SK-N-MC (cell line): ENCODE measurements at places on chromosomes 7 and 10.

DNA sequence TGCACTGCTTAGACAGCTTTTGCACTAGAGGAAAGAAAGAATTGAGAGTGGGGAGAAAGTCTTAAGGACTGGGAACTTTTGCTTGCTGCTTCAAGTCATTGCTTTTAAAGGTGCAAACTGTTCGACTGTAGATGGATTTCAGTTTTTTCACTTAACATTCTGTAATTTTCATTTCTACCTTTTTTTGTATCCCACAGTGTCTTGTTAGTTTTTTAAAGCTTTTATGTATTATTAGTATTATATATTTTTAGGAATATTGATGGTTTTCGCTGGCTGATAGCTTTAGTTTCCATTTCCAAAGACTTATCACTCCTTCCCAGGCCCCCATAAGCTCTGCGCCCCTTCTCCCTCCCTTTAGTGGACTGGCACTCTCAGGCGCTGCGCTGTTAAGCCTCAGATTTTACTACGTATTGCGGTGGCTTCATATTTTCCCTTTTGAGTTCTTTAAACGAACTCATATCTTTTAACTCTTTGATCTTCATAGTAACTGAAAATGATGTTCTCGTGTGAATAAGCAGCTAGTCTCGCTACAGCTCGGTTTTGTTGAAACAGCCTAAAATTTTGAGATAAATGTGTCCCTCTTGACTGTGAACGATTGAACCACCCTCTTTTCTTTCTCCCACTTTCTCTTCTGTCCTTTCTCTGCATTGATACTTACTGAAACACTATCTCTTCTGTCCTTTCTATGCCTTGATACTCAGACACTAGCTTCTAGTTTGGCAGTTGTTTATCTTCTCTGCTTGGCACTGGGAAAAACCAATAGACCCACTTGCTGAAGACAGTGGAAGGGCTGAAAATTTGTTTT is 2.5 kb upstream of the ETV1 start:
- no peak for DNase-seq

- no peak for DNase-seq
Measured at GRCh38 chr10:49625411-49625810, 11.6 kb downstream of the CHAT start.

- no peak for DNase-seq
Measured at GRCh38 chr10:110511734-110512449, 14.2 kb downstream of the DUSP5 start.

GRCh38 chr10:22222236-22223190 is 4.7 kb upstream of the EBLN1 start:
- no peak for DNase-seq

- no peak for DNase-seq
Measured at GRCh38 chr7:51139796-51140195, 176.8 kb downstream of the COBL start.

DNA sequence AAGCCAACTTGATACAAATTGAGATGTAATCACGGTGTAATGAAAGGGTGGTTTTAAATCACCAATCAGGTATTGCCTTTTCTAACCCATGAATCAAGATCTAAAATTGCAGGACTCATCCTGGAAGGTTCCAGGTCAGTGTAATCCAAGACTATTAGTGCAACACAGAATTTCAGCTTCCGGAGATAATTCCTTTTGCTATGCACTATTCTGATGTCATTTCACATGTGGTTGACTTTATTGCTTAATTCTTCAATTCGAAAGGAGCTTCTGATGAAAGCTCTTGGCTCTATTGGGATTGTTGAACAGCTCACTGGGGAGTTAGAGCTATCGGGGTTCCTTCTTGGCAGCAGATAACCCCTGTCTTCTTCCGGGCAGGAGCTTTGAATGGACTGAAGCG is 147.4 kb upstream of the INSYN2A start:
- DNase-seq = no peak

- no peak for DNase-seq
Measured at GRCh38 chr10:127921075-127921752, 14.3 kb downstream of the PTPRE start.

DNA sequence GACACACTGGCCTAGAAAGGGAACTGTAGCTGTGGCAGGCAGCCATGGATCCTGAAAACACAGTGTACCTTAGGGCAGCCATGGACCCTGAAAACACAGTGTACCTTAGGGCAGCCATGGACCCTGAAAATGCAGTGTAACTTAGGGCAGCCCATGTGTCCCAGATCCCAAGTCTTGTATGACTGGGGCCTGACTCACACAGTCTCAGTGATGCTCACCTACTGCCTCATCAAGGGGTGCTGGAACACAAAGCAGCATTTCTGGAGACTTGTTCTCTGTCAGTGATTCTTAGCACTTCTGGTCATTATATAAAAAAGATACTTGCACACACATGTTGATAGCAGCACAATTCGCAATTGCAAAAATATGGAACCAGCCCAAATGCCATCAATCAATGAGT is 70.2 kb upstream of the LAMB4 start:
- DNase-seq = no peak

GRCh38 chr7:115056019-115056418 is 134.1 kb downstream of the MDFIC start:
- no peak for DNase-seq

- DNase-seq = no peak
Measured at GRCh38 chr7:154746571-154747360, 256.2 kb downstream of the PAXIP1 start.

GRCh38 chr10:13716081-13717071 is 129.6 kb downstream of the PRPF18 start:
- no peak for DNase-seq

DNA sequence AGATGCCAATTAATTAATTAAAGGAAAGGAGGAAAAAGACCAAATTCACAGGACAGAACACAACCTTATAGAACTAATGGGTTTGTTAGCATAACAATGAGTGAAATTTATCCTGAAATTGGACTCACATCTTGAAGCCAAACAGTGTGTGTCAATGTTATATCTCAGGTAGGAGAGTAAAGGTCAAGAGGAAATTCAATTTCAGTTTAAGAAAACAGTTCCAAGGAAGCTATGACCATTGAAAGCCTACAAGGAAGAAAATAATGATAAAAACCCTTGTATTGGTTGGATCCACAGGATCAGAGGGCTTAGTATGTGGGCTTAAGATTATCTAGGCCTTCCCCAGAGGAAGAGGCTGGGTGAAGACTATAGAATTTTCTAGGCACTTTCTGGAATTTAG is 198.9 kb upstream of the AOAH start:
- DNase-seq = no peak
